ENCODE measurements at places on chromosomes 6 and 20. TPM values are rescaled to one million over a fixed set of nuclear protein-coding genes. Genes with fewer than 3 reads are reported as not detected.

GRCh38 chr6:138509371-138509770, 10.1 kb upstream of the NHSL1 start:
- H3K36me3 ChIP-seq = no peaks in the 10 kb centered on the region
- H3K4me3 ChIP-seq = no peak overlapping the region
- H3K4me1 ChIP-seq = no peaks in the 10 kb centered on the region
- H3K27me3 ChIP-seq = no peaks in the 10 kb centered on the region
- no peak overlapping the region for H3K27ac ChIP-seq

DNA sequence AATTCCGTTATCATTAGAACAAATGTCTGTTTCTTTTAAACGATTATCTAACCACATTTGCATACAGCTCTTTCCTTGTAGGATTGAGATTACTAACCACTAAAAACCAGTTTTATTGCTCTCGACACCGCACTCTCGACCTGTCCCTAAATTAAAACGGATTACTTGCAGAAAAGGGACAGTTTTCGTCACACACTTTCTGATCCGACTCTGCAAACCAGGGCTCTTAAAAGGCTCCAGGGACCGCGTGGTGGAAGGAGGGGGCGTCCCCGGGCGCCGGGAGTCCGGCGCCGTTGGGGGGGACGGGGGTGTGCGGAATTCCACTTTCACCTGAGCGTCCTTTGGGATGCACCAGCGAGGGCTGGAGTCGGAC, 731 bp downstream of the MAK start:
- peaks cover 24% of the 10 kb centered on the region for H3K4me1 ChIP-seq
- H3K27ac ChIP-seq = no peak overlapping the region
- H3K4me3 ChIP-seq = peak overlapping the region; percentile 90
- H3K36me3 ChIP-seq = no peaks in the 10 kb centered on the region
- no peak for DNase-seq

DNA sequence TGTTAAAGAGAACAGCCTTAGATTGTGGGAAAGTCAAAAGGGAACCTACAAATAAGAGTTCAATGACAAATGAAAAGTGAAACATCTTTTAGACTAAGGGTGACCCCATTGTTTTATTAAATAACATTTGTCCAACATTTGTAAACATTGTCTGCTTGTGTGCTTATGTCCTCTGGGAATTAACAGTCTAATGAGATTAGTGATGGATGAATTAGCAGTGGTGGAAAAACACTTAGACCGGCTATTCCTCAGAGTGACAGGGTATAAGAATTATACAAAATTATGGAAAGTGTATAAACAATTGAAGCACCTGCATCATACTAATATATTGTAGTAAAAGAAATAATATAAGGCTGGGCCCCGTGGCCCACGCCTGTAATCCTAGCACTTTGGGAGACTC, 29.3 kb upstream of the HFE start:
- H3K36me3 ChIP-seq = no peaks in the 10 kb centered on the region
- no peaks in the 10 kb centered on the region for H3K27me3 ChIP-seq
- H3K4me3 ChIP-seq = no peak overlapping the region
- peaks cover 19% of the 10 kb centered on the region for H3K4me1 ChIP-seq
- DNase-seq = no peak
- H3K27ac ChIP-seq = no peak overlapping the region

GRCh38 chr6:26516481-26517427, 16.7 kb downstream of the BTN1A1 start:
- H3K36me3 ChIP-seq = no peaks in the 10 kb centered on the region
- DNase-seq = no peak
- no peak overlapping the region for H3K27ac ChIP-seq
- no peaks in the 10 kb centered on the region for H3K4me1 ChIP-seq

DNA sequence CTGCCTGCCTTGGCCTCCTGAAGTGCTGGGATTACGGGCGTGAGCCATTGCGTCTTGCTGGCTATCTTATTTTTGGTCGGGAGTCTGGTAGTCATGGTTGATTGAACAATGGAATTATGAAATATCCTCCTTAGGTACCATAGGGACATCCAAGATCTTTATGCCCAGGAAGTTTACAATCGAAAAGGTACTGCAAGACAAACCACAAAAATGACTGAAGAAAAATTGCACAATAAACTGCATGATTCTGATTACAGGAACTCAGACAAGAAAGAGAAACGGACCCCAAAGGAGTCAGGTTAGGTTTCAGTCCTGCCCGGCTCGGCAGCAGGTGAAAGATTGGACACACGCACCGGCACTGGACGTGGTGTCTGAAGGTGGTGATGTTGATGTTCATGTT, 5.3 kb downstream of the SLC26A8 start:
- no peaks in the 10 kb centered on the region for H3K36me3 ChIP-seq
- DNase-seq = no peak

DNA sequence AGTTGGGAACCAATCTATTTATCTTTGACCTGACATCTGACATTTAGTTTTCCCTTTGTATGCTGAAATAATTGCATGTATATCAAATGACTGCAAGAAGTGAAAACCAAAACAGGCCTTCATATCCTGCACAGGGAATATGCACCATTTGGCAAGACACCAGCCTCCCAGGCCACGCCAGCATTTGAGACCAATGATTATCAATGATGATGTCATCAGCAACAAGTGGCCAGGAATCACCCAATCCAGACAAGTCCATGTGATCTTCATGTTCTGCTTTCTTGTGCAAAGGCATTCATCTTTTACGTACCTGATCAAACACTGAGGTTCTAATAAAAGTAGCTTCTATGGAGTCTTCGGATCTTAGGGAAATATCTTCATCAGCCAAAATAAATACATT, 107.4 kb upstream of the TENT5A start:
- peaks cover 23% of the 10 kb centered on the region for H3K4me1 ChIP-seq
- H3K4me3 ChIP-seq = no peak overlapping the region
- DNase-seq = no peak

- no peaks in the 10 kb centered on the region for H3K4me1 ChIP-seq
- H3K36me3 ChIP-seq = no peaks in the 10 kb centered on the region
- DNase-seq = no peak
These were observed 279.2 kb upstream of the FERMT1 start for GRCh38 chr20:6401893-6402557.

GRCh38 chr6:31497531-31498476, at the start of gene MICB:
Gene MICB, plus strand, starts transcription at chr6:31498145. Its CDS starts 49 bp downstream, at chr6:31498194.
- H3K4me3 ChIP-seq = peak within 1 kb of the TSS; percentile 65
- H3K27me3 ChIP-seq = peaks cover 38% of the 10 kb centered on the region
- H3K4me1 ChIP-seq = no peaks in the 10 kb centered on the region
- peak within 1 kb of the TSS; percentile 63 for H3K27ac ChIP-seq
- H3K36me3 ChIP-seq = no peaks in the 10 kb centered on the region

The KLC4 gene
- total RNA-seq = 21.6 TPM

The MKKS gene
- 15.5 TPM for total RNA-seq

The STX11 gene
- total RNA-seq = 10.9 TPM

The HAO1 gene
- total RNA-seq = not detected

The PHF10 gene
- total RNA-seq = 50.0 TPM

The DCDC2 gene
- total RNA-seq = not detected
